Thyroid gland (tissue), 4 donors: ENCODE measurements at places on chromosomes 1 and 21.
A peak's percentile ranks its signal among the peaks of the same experiment; 100 is the strongest.

- DNase-seq = peak; percentile 40
Observed at GRCh38 chr1:236471653-236472052, 52.1 kb upstream of the LGALS8 start.

DNA sequence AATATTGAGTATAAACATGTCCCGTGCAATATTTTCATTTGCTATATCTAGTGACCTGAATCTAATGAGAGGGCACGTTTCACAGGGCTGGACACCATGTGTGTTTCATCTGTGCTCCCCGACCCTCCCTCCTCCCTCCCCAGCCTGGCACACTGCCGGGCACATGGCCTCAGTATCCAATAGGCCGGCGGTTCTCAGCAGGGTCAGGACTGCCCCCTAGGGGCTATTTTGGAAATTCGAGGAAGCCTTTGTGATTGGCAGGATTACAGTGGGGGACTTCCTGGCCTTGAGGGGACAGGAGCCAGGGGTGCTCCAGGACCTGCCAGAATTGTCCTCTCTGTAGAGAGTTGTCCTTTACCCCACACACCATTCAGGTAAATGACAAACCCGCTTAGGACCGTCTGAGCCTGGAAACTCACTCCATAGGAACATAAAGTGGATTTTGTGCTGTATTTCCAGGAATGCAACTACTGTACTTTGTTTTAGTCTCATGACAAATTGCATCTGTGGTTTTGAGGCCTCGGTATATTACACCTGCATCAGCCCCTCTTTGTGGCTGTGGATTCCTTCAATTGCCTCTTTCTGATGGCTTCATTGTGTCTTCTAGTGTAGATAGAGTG is 109.5 kb upstream of the SIM2 start:
- peak; percentile 23 for DNase-seq

GRCh38 chr1:110123224-110123623 is 11.0 kb downstream of the UBL4B start:
- DNase-seq = no peak

DNA sequence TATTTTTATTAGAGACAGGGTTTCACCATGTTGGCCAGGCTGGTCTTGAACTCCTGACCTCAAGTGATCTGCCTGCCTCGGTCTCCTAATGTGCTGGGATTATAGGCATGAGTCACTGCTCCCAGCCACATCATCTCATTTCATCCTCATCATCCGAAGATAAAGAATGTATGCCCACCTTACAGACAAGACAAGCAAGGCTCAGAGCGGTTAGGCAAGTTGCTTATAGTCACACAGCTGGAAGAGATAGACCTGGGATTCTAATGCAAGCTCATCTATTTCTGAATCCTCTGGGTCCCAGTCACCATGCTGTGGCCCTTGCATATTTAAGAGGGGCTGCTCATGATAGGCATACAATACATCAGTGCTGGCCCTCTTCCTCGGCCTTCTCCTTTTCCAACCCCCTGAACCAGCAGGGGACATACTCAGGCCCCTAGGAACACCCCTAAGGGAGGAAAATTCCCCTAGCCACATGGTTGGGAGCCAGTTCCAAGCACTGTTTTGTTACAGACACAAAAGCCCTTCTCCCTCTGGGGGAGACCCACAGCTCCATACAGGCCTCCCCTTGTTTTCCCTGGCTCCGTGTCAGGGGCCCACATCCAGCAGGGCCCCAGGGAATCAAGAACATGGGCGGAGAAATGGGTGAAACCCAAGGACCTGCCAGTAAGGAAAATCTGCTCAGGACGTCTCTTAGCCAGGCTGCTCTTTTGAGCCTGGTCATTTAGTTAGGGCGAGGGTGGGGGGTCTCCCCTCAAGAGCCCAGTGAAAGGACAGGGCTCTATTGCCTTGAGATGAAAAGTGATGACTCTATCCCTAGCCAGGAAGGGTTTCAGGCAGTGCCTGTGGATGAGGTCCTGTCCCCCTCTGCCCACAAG is 6.9 kb downstream of the CSRP1 start:
- peak; percentile 14 for DNase-seq

DNA sequence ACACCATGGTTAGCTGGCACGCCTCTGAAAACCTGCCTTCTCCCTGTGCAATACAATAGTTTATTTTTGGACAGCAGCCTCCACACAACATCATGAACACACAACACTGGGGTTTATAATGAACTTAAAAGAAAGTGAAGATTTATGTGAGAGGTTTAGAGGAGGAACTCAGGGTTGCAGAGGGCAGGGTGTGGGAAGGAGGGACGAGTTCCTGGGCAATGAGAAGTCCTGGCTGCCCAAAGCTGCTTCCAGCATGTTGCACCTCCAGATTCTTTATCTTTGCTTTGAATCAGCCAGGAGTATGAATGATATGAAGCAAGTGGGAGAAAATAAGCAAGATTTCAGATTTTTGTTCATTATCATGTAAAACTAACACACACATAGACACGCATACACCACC is 11.3 kb upstream of the LRRC8D start:
- no peak for DNase-seq

- no peak for DNase-seq
Observed at GRCh38 chr1:226597616-226598454, 49.3 kb downstream of the STUM start.

DNA sequence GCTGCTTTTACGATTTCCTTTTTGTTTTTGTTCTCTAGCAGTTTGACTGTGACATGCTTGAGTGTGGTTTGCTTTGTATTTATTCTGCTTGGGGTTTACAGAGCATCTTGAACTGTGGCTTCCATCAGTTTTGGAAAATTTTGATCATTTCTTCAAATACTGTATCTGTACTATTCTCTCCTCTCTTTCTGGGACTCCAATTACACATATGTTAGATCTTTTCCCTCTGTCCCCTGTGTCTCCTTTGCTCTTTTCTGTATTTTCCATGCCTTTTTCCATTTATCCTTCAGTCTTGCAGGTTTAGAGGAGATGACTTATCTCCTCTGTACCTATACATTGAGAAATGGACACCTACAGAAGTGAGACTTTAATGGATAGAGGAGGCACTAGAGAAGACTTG is 31.7 kb downstream of the COQ8A start:
- no peak for DNase-seq

- DNase-seq = peak; percentile 53
Observed at GRCh38 chr1:31915438-31915837, 22.7 kb downstream of the PTP4A2 start.

- DNase-seq = no peak
Observed at GRCh38 chr1:235625340-235625739, 24.2 kb downstream of the GNG4 start.

DNA sequence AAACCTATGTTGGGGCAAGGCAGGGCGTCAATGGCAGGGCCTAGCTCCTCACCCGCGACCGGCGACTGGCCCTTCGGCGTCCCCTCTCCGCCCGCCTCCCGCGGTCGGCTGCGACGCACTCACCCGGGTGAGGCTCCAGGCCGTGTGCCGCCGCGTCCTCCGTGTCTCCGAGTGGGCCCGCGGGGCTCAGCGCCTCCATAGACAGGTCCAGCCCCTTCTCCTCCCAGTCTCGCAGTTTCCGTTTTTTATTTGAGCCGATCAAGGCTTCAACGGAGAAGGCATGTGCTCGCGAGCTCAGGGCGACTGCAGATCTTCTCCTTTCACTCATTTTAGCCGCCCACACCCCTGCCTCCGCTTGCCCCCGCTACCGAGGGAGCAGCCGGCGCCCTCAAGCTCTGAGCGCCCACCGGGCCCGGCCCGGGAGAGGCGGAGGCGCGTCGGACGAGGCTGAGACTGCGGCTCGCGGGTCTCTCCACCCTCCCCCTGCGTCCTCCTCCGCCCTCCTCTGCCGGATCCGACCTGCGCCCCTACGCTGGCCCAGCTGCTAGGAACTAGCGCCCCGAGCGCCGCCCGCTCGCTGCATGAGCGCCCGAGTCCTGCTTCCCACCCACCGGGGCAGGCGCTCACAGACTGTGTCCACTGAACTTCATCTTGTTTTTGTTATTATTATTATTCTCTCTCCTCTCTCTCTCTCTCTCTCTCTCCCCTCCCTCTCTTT is 516 bp downstream of the TBX15 start:
- DNase-seq = no peak

GRCh38 chr1:220344745-220345144 is 72.5 kb upstream of the RAB3GAP2 start:
- DNase-seq = no peak

DNA sequence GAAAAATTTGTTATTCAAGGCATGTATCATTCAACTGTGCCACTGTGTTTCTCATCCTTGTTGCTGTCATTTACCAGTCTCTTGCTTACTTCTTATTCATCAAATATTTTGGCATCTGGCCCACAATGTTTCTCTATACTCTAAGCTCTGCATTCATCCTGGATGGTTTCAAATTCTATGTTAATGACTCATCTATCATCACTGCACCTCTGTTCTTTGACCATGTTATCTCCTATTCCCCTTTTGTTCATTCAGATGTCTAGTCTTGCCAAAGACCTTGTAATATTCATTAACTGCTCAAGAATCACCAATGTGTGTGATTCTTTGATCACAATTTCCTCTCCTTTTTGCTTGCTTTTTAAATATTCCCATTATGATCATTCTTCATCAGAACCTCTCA is 54.6 kb upstream of the PRKACB start:
- no peak for DNase-seq

GRCh38 chr1:179080866-179081686 is 794 bp upstream of the TOR3A start:
- no peak for DNase-seq

GRCh38 chr1:23619299-23620188 is 60.2 kb upstream of the ID3 start:
- DNase-seq = peak; percentile 68
